ENCODE measurements at places on chromosomes 2 and 18.

DNA sequence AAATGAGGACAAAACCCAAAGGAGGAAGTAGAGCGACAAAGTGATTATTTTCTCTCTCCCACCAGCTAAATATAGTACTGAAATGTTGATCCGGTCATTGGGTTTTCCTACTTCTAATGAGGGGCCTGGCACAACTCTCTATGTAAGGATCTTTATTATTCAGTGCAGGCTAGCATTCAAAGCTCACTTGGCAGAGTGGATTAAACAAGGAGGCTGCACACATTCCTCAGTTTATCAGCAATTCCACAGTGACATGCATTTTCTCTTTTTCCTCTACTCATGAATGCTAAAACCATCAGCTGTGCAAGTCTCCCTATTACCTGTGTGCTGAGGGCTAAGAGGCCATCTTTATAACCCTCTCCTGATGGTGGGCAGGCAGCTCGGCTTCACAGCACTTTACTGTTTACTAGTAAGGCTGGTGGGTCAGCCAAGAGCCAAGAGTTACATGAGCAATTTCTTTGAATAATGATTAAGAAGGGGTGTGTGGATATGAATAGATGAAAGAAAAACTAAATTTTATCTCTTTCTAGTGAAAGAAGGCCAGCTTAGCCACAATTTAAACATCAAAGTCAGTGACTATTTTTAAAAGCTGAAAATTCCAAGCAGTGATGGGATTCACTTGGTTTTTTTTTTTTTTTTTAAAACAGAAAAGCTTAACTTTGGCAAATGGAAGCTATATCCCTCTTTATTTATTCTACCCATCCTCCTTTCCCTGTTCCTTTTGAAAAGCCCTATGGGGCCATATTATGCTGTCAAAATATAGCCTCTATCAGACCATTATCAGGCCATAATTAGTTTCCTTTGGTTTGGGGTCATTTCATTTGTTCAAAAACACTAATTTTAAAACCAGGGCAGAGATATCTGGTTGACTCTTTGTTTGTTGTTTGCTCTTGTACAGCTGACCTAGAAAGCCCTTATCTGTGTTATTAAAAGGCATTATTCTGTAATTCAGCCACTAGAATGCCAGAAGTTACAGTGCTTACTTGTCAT is 111.0 kb downstream of the RBM43 start:
- DNase-seq, result no peak

DNA sequence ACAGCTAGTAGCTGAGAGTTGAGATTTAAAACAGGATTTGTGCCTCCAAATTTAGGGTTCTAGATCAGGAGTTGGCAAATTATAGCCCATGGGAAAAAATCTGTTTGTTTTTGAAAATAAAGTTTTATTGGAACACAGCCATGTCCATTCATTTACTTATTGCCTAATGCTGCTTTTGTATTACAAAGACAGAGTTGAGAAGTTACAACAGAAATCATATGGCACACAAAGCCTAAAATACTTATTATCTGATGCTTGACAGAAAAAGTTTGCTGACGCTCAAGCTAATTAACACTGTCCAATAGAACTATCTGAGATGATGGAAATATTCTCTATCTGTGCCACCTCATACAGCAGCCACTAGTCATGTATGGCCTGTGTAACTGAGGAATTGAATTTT is 229.1 kb upstream of the RASGRP3 start:
- DNase-seq, result no peak

- no peak for DNase-seq
Measured at GRCh38 chr2:236928380-236929037, 157.2 kb upstream of the COPS8 start.

DNA sequence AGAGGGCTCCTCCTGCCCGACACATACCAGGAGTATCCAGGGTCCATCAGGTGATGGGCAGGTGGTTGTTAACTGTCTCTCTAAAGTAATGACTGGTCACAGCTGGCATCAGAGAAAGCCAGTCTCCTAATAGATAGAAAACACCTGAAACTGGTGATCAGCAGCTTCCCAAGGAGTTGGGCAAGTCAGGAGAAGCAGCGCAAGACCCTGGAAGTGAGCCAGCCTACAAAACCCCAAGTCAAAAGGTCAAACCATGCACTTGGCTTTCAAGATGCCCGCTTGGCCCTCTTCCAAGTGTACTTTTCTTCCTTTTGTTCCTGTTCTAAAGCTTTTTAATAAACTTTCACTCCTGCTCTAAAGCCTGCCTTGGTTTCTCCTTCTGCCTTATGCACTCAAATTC is 815.2 kb downstream of the DCDC2C start:
- no peak for DNase-seq

DNA sequence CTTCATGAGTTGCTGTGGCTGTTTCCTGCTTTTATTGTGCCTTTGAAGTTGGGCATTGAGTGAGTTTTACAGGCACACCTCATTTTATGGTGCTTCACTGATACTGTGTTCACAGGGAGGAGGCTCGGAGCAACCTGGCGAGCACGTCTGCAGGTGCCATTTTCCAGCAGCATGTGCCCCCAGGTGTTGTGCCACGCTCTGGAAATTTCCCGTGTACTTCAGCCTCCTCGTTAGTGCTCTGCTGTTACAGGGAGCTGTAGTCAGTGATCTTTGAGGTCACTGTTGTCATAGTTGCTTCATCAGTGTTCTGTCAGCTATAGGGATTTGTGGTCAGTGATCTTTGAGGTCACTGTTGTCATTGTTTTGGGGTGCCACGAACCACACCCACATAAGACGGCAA is 20.1 kb downstream of the CTDP1 start:
- DNase-seq, result no peak

DNA sequence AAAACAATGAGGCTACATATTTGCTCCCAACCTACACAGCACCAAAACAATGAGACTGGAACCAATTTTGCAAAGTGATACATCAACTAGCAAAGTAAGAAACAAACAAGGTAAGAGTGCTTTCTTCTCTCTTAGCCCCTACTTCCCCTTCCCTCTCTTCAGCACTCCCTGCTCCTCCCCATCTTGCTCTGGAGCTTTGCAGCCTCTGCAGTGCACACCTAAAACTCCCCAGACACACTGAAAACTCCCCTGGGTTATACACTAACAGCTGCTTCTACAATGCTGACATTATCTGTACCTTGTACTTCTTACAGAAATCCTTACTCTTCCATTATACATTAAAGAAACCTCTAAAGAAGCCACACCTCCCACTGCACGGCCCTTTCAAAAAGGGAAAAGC is 93.7 kb downstream of the RBMS1 start:
- DNase-seq, result no peak

GRCh38 chr2:217655651-217656050 is 347.1 kb downstream of the TNS1 start:
- DNase-seq, result no peak

- DNase-seq, result no peak
Measured at GRCh38 chr2:23757686-23758433, 169.1 kb downstream of the ATAD2B start.

DNA sequence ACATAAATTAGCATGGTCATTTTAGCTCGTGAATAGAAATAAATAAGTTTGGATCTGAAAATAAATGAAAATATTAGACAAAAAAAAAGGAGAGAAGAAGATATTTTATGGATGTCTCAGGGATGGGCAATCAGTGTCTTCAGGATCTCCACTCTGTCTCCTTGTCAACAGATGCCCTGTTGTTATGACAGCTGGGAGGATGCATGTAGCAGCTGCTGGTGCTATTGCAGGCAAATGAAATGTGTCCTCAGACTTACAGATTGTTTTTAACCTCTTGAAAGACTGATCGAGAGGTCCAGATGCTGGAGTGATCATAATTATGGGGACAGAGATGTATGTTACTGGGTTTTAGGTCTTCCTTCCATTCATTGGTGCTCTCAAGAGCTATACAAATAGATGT is 24.7 kb upstream of the ARL4C start:
- DNase-seq, result no peak

DNA sequence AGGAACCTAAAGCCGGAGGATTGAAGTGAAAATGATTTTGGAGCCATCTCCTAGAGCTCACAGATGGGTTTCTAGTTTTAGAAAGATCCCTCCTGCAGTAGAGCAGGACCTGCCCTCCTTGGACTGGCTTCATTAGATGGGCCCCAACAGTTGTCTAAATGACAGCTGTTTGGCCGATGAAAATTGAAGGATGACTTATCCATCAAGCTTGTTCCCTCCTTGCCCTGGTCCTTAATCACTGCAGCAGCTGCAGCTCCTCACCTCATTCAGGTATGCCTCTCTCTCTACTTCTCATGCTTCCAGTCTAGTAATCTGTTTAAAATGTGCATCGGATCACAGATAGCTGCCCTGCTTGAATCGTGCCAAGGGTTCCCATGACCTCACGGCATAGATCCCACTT is 677.6 kb downstream of the BCL11A start:
- DNase-seq, result no peak

DNA sequence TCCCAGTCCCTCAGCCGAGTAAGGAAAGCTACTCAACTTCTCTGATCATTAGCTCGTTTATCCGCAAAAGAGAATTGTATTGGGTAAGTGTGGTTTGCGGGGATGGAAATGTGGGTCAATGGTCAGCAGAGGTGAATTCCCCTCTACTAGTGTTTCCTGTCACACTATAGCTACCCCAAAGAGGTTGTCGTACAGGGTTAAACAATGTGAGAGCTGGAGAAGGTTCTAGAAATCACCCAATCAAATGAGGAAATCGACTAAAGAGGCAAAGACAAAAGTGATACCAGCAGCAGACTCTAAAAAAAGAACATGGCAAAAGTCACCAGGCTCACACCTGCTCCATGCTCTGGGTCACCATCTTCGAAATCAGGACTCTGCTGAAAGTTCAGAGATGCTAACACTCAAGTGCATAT is 144.7 kb upstream of the ITGA4 start:
- peak; percentile 11 for DNase-seq

GRCh38 chr18:46676182-46676835 is 19.3 kb upstream of the LOXHD1 start:
- no peak for DNase-seq

DNA sequence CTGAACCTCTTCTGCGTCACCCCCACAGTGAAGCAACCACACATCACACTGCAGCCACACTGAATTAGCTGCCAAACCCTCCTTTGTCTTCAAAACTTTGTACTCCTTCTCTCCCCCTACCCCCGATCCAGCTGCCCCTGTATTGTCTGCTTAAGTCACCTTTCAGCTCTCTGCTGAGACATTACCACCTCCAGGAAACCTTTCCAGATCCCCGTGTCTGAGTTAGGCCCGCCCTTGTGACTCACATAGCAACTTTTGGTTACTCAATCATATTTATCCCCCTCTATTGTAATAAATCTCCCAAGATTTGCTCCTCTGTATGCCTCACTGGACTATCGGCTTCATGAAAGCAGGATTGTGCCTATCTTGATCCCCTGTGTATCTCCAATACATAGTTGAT is 82.8 kb upstream of the CDCA7 start:
- no peak for DNase-seq

DNA sequence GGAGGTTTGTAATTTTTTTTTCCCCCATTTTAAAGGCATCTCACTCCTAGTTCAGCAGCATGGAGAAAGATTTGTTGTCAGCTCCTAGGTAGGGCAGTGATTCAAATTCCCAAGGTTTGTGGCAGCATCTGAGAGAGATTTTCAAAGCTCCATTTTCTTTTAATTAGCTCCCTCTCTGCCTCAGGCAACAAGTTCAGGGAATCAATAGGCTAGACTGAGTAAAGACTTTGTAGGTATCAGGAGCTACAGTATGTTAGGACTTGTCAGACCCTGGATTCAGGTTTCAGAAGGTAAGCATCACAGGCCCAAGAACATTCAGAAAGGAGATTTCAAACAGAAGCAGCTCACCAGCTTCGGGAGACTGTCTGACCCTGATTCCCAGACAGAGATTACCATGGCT is 273.3 kb upstream of the ERBB4 start:
- DNase-seq, result no peak
